ENCODE measurements at places on chromosomes 12 and 14.

DNA sequence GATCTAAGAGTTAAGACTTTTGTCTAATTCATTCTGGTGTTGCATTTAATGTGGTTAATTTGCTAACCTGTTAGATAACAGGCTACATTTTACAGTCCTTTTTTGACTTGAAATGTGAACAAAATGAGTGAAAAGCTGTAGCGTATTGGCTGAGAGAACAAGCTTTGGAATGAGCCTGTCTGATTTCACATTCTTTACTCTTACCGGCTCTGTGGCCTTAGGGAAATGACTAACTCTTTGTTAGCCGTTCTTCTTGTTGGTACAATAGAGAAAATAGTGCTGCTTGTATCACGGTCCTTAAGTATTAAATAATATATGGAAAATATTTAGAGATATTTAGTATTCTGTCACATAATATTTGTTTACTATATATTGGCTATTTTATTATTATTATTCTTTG, 1.9 kb downstream of the MNAT1 start:
- no peak for DNase-seq

DNA sequence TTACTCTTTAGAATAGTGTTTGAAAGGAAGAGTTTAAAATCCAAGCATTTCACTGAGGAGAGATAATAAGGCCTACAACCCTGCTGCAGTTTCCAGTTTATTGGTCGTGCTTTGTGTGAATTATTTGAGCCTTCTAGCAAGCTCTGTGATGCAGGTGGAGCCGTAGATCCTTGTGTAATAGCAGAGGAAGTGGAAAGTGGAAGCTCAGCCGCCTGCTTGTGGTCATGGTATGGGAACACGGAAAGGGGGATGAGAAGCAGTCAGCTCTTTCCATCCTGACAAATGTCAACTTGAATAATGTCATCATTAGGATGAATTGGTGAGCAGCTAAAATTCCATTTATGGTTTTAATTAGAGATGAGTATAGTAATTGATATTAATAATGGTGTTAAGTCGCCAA, 29.1 kb downstream of the SYNE2 start:
- no peak for DNase-seq

GRCh38 chr12:54628186-54628846, 6.4 kb downstream of the LACRT start:
- no peak for DNase-seq

DNA sequence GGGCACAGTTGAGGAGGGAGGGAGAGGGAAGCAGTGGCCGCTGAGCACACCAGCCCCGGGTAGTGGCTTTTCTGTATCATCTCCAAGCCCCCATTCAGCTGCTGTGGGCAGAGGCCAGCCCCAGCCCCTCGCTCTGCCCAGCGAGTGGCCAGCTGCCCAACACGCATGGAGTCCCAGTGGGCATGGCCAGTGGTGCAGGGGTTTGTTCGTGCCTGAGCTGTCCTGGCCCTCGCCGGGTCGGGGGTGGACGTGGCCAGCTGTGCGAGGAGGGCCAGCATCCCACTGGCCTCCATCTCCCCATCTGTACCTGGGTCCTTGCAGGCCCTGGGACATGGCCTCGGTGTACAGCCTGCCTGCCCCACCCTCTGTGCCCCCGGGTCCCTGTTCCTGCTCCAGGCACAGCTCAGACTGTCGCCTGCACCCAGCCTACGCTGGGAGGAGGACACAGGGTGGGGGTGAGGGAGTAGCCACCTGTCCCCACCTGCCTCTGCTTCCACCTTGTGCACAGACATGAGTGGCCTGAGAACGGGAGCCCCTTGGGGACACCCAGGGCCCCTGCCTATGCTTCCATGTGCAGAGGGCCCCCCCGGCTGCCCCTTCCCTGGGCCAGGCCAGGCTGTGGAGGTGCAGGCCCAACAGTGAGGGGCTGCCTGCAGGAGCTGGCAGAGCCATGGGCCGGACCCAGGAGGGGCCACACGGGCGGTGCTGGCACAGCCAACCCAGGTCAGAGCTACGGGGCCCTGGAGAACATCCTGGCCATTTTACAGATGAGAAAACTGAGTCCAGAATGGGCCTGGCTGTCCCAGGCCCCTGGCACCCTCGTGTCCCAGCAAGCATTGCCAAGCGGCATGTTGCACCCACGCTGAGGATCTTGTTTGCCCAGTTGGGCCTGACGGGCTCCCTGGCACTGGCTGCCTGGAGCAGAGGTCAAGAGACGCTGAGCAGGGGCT, 4.3 kb downstream of the INF2 start:
- DNase-seq, result no peak

- DNase-seq, result no peak
These were observed 31.1 kb upstream of the MON2 start for GRCh38 chr12:62435303-62436163.

DNA sequence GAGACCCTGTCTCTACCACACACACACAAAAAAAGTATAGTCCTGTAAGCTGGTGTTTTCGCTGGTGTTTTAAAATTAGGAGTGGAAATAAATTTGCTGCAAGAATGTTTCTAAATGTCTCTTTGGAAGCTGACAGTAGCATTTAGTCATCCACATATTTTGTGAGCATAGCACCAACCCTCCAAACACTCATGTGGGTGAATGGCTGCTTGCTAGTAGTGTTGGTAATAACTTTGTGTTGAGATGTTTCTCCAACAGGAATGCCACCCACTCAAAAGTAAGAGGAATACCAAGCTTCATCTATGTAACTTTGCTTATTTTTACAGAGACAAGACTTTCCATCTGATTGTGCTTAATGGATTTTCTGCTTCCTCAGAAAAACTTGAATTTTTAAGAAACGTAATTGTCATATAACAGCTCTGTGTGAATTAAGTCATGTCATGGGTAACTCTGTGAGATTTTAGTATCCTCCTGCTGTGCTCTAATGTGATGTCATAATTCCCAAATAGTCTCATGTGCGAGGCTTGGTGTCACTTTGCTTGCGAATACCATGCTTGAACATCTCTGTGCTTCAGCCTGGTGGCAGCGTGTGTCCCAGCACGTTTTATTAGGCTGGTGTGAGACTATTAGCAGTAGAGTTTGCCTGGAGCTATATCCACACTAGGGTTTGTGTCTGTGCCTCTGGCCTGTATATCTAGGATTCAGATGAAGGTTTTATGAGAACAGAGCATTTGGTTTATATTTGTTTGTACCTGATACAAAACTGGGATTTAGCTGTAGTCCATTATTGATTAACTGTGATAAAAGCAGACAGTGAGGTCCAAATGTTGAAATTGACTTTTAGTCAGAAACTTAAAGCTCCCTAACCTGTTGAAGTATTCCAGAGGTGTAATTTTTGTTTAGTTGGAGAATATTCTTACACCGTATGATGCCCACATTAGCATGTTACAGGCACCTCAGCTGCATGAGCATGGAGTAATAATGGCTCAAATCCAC, 80.5 kb downstream of the FBXW8 start:
- DNase-seq, result peak; percentile 59

DNA sequence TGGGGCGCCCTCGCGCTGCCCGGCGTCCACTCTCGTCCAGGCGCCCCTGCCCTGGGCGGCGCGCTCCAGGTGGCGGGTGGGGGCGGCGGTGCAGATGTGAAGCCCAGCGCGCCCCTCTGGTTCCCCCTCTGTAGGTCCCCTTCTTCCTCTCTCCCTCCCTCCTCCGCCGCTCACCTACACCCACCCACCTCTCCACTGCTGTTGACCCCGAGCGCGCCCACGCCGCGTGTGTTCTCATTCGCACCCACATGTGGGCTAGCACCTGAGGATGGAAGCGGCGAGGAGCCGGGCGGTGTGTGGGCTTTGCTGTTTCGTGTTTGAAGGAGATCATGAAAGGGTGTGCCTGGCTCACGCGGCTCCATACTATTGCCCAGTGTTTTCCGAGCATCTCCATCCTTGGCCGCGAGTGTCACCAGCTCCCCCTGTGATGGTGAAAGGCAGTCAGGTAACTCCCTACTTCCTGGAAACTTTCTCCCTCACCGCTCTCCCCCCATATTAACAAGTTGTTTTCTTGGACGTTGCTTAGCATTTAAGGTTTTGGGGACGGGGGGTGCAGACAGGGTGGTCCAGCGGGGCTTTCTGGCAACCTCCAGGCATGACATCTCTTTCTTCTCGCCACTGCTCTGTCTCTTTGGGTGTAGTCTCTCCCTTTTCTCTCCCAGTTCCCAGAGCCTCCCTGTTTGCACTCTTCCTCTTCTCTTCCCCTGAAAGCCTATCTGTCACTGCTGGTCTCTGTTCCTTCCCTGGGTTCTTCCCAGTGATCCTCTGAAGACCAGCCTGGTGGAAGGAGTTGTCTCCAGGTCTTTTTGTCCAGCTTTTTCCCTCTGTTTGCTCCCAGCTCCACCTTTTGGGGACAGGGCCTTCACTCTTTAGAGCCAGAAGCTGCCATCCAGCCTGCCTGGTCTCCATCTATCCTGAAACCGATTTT, 1.6 kb downstream of the CACNA1C start:
- no peak for DNase-seq

DNA sequence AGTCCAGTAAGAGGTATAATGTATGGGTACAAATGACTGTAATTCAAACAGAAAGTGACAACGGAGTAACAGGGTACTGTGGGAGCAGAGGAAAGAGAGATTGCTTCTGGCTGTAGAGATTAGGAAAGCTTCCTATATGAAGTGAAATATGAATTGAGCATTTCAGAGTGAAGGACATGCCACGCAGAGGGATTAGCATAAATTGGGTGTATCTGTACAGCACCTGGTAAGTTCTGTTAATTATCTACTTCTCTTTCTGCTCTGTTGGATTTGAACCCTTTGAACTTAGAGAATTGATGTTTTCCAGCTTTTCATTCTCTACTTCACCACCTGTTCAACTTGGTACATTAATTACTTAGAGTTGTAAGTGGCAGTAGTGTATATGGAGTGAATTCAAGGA, 8.8 kb downstream of the STK38L start:
- DNase-seq, result no peak

- DNase-seq, result no peak
These were observed 15.5 kb downstream of the MYH6 start for GRCh38 chr14:23392613-23393012.

GRCh38 chr12:12715128-12715458, 2.1 kb upstream of the CDKN1B start:
- DNase-seq, result no peak

- DNase-seq, result no peak
These were observed 11.8 kb downstream of the HNRNPC start for GRCh38 chr14:21257394-21257909.

- DNase-seq, result no peak
These were observed 24.9 kb upstream of the C12orf76 start for GRCh38 chr12:110073049-110073831.

DNA sequence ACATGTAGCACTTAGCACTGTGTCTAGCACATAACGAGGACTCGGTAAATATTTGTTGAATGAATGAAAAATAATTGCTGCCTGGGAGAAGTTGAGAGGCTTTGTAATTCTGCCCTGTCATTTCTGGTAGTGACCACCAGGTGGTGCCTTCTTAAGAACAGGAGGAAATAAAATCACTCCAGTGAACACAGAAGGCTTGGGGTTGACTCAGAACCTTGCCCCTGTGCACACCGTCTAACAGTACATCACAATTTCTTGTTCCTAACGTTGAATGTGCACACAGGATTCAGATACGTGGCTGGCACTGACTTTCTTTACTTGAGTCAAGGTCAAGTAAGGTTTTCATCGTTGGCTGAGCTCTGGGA, 91.8 kb downstream of the RGS6 start:
- DNase-seq, result no peak

DNA sequence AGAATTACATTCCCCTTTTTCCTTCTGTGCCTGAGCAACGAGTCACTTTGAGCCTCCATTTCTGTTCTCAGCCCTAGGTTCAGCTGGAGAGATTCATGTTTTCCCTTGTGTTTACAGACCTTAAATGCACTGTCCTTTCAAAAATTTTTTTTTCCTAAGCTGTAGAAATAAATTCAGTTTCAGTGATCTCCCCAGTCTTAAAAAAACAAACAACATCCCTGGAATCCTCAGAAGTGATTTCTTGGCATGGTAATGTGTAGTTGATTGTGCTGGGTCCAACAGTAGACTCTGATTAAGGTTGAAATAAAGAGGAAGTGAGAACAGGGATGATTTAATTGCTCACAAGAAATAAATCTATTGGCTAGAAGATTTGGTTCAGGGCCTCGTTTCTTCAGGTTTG, 89.3 kb downstream of the NTN4 start:
- no peak for DNase-seq

- no peak for DNase-seq
These were observed at the start of gene SRGAP1 for GRCh38 chr12:63844391-63845341. Gene SRGAP1, plus strand, starts transcription at chr12:63844700. Its CDS starts 117 bp downstream, at chr12:63844817.

- no peak for DNase-seq
These were observed 182.7 kb upstream of the SFSWAP start for GRCh38 chr12:131528144-131528543.

Data from AG04449 (cell line).